ENCODE measurements at places on chromosomes 3 and 15.

DNA sequence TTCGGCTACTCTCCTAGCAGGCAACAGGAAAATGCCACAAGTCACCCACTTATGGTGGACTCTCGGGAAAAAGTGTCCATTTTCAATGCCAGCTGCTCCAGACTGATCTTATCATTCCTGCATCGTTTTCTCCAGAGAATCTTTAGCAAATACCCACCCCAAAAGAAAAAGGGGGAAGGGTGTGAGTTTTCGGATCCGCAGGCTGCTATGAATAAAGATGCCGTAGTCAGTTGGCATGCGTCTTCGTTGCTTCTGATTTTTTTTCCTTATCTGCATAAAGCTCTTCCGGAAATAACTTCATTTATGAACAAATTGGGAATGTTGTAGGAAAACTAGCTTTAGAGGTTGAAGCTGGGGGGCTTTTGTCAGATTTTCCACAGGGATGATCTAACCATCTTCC, 22.4 kb upstream of the VILL start:
- no peak for DNase-seq

DNA sequence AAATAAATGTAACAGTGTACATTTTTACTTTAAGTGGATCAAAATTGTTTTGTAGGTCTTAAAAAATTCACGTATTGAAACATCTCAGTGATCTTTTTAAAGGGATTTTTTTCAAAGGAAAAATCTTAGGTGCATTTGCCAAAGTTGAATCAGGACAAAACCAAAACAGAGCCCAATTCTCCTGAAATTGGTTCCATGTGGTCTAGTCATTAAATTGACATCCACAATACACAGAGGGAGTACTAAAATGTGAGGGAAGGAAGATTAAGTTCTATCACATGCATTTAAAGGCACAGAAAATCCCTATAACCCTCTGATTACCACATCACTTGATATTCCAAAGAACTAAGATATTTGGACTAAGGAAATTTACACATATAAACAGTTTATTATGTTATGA, 39.3 kb upstream of the HDC start:
- no peak for DNase-seq

GRCh38 chr3:132675408-132675807, 15.3 kb downstream of the UBA5 start:
- no peak for DNase-seq

- no peak for DNase-seq
Measured at GRCh38 chr3:35679409-35680080, 40.2 kb downstream of the ARPP21 start.

- DNase-seq, result no peak
Measured at GRCh38 chr15:62849316-62850106, 193.0 kb upstream of the TPM1 start.

DNA sequence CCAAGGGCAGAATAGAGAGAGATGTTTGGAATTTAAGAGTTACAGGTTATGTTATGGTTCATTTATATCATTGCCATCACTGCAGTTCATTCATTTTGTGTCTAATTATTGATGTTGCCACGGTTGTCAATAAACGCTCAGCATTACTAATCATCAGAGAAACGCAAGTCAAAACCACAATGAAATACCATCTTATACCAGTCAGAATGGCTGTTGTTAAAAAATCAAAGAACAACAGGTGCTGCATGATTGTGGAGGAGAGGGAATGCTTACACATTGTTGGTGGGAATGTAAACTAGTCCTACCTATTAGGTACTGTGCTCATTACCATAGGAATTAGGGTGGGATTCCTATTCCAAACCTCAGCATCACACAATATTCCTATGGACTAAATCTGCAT, 350.5 kb downstream of the TIGIT start:
- no peak for DNase-seq
